ENCODE measurements at places on chromosomes 5 and 9. TPM values are rescaled to one million over a fixed set of nuclear protein-coding genes. Genes with fewer than 3 reads are reported as not detected.

DNA sequence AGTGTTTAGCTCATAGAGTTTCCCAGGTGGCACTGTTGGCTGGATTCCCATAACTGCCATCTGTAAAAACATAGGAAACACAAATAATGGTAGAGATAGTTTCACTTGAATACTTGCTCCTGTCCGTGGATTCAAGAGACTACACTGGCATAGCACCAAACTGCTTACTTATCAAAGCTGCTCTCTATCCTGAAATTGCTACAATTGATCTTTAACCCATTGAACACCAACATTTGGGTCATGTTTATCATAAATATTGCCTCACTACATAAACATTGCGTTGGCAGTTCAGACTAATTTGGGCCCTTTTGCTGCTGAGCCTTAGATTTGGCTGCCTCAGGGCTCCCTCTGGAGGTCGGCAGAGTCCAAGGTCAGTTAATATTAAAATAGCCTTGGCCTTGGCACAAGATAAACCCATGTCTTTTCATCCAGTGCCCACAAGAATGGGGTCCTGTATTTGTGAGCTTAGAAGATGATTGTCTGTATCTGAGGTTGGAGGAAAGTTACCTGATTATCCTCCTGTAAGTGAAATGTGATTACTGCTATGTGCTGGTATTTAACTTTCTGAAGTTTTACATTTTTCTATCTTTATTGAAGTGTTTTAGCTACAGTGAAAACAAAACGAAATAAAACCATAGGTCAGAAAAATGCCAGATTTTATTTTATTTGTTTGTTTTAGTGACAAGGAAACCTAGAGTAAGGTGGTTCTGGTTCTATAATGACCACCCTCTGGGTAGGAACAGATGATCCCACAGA is 4.0 kb upstream of the RANBP3L start:
- DNase-seq, result peak; percentile 72

Gene TRPM3
- total RNA-seq, result 1.4 TPM

- peak; percentile 92 for DNase-seq
These were observed 232.6 kb downstream of the MAST4 start for GRCh38 chr5:66828548-66829357.

DNA sequence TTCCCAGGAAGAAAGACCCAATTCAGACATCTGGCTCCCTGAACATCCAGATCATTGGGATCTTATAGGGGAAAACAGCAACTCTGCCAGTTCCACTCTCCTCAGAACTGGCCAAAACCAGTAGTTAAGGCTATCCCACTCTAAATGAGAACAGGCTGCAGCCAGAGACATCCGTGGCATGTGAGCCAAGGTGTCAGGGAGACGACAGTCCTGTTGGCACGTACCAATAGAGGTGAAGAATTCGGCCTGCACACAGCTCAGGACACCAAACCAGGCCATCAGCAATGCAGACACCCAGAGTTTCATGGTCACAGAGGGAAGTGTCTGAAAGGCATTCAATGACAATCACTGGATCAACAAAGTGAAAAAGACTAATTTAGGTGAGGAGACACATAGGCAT is 9.3 kb downstream of the P4HA2 start:
- no peak for DNase-seq

- DNase-seq, result no peak
These were observed 3.9 kb downstream of the AMACR start for GRCh38 chr5:34003941-34004340.

Gene SLC23A1
- total RNA-seq, result 1.3 TPM

Gene PCDHGA9
- 4.8 TPM for total RNA-seq

Gene TMOD1
- 2.4 TPM for total RNA-seq

- DNase-seq, result no peak
These were observed 59.5 kb downstream of the EBF1 start for GRCh38 chr5:159040181-159040580.

DNA sequence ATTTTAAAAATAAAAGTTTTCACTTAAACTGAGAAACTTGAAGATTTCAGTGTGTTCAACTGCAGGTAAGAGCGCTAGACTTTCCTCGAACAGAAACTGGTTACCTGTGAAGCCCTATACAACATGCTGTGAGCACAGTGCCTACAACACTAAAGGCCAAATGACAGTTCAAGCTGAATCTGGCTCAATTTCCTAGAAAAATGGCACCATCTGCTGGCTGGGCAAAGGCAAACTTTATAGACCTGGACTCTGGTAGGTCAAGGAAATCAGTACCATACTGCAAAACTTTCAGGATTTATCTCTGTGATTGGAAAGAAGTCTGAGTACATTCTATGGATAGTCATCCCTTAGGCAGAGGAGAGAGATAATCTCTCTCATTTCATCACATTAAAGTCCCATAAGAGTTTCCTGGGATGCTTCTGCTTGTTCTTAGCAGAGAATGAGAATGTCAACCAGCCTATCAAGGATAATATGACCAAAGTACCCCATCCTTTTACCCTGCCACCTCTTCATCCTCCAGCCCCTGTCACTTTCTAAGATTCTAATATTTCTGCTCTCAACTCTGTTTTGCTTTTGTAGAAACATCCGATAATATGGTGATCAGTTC is 31.8 kb upstream of the FOXB2 start:
- DNase-seq, result peak; percentile 13

DNA sequence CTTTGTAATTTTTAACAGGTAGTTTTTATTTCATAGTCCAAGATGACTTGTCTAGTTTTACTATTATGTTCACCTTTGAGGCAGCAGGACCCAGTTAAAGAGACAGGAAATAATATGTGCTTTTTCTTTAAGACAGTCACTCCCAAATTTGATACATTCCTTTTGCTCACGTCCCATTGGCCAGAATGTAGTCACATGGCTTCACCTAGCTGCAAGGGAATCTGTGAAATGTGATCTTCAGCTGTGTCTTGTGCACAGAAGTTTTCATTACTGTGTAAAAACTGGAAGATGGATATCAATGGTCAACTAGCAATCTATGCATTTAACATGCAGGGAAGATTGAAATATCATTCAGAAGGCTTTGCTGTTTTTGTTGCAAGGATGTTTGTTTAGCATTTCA is 41.1 kb downstream of the XRCC4 start:
- DNase-seq, result no peak

- DNase-seq, result no peak
These were observed 419.6 kb downstream of the GADD45G start for GRCh38 chr9:90024409-90024808.

Measured in lung (tissue), 17 donors.